Cortex of kidney (tissue), 1 donor: ENCODE measurements at places on chromosomes 1 and 21.

- DNase-seq = no peak
These were observed 630 bp upstream of the DBT start for GRCh38 chr1:100250264-100250663.

DNA sequence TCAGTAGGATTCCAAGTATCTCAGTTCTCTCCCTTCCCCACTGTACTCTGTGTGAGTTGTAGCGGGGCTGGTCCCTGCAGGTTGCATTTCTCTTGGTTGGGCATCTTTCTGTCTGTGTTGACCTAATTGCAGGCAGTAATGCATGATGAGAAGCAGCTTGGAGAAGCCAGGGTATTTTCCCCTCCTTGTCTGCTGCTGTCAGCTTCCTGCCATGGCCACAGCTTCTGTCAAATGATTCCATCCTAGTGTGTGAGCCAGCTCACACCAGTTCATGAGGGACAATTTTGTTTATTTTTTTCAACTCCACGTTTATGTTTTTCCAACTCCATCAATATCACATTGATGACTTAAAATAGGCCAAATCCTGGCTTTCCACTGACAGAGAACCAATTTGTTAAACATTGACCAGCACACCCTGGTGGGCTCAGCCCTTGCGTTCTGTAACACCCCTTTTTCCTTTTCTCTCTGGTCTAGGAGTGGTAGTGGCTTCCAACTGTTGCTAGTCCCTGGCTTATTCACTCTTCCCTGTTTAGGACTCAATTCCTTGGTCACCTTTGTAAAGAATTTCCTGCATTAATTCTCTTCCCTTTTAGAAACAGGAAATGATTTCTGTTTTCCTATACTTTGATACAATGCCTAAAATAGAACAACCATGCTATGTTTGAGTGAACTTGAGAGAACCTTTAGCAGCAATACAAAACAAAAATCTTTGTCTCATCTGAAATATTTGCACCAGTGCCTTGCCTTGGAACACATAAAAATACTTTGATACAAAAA, 44.9 kb upstream of the APOBEC4 start:
- no peak for DNase-seq

GRCh38 chr21:44299085-44299457, 782 bp upstream of the PFKL start:
- no peak for DNase-seq

GRCh38 chr1:26015358-26015757, 6.2 kb upstream of the EXTL1 start:
- no peak for DNase-seq

- DNase-seq = no peak
These were observed 5.5 kb downstream of the PGLYRP4 start for GRCh38 chr1:153343040-153343681.

GRCh38 chr1:89757532-89757931, 63.3 kb upstream of the LRRC8D start:
- no peak for DNase-seq

DNA sequence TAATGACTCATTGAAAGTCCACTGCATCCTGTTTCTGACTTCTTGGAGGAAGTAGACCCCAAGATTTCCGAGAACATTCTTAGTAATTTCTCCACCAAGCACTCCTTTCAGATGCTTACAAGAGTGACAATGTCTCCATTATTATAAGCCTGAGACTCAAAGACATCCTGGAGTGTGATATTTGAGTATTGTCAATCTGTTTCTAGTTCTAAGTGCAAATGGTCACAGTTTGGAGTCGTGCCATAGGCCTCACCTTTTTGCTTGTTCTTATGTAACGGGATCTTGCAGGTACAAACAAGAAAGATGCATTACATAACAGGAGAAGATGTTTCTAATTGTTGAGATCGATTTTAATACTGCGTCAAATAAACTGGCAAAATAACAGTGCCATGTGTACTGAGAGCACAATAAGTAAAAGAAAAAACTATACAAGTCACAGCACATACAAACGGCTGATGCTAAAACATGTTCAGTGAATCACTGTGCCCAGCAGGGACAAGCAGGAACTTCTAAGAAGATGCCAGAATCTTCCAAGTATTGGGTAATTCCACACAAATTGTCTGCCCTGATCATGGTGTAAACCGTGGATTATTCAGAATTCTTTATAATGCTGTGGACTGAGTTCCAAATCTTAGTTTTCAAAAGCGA, 54.1 kb downstream of the CD2 start:
- DNase-seq = no peak

DNA sequence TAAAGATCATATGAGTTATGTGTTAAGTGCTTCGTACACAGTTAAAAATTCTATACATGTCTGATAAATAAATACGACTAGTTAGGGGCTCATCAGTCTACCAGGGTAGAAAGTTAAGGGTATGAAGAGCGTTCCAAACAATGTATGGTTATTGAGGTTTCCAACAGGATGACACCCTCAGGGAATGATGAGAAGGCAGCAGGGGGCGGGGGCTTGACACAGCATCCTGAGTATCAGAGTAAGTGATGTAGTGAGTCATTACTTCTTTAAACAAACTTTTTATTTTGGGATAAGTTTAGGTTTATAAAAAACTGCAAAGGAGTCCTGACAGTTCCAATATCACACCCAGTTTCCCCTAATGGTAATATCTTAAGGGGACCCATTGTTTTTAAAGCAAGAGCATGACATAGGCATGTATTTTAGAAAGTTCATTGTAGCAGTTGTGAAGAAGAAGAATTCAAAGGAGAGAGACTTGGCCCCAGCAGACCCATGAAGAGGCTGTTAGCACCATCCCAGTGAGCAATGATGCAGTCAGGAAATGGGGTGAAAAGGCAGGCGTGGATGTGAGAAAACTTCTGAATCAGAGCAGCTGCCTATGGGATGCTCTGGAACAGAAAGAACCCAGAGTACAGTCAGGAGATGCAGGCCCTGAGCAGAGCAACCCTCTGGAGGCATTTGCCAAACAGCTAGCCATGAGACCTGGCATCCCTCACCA, 15.0 kb upstream of the PSMB2 start:
- no peak for DNase-seq

- no peak for DNase-seq
These were observed 432.8 kb downstream of the MATN1 start for GRCh38 chr1:30290581-30290980.

- no peak for DNase-seq
These were observed 1.5 kb upstream of the COL16A1 start for GRCh38 chr1:31705080-31705866.

GRCh38 chr1:200291106-200291505, 118.7 kb downstream of the ZNF281 start:
- DNase-seq = no peak
